ENCODE measurements at places on chromosomes 11 and 22.

GRCh38 chr22:30932661-30933060, 35.9 kb downstream of the MORC2 start:
- no peak for DNase-seq

DNA sequence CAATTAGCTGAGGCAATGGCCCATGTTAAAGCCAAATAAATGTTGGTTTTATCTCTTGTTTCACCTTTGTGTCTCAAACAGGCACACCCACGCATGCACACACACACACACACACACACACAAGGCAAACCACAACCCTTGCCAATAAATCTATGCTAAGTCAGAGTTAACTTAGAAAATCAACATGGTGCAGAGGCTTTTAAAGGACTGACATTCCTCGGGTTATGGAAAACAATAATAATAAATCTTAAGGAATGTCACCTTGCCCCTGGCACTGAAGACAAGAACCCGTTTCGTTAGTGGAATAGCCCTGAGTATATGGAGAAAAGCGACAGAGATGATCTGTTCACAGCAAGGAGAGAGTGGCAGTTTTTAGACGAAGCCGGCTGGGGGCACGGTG, 326.3 kb downstream of the NTM start:
- DNase-seq: no peak

DNA sequence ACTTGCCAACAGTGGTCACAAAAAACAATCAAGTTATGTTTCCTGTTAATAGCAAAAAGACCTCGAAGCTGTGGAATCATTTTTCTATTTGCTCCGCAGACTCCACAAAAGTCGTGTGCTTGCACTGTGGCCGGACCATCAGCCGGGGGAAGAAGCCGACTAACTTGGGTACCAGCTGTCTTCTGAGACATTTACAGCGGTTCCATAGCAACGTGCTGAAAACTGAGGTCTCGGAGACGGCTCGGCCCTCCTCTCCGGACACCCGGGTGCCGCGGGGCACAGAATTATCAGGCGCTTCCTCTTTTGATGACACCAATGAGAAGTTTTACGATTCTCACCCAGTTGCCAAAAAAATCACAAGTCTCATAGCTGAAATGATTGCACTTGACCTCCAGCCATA, 31.6 kb downstream of the ZBED4 start:
- no peak for DNase-seq

DNA sequence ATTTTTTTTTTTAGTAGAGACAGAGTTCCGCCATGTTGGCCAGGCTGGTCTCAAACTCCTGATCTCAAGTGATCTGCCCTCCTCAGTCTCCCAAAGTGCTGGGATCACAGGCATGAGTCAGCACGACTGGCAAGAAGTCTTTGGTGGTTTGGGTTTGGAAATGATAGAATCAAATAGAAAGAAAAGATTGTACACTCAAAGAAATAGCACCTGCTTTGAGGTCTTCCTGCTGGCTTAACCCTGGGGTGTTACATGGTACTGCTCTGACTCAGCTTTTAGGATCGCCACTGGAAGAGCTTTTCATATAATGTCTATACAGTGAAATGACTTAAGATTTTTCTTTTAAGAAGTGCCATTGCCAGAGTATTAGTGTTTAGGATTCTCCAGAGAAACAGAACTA, 50.2 kb downstream of the JAM3 start:
- no peak for DNase-seq

GRCh38 chr11:40140560-40140959, 1318.9 kb downstream of the LRRC4C start:
- DNase-seq: no peak

- no peak for DNase-seq
Observed at GRCh38 chr11:92960886-92961285, 8.6 kb upstream of the MTNR1B start.

DNA sequence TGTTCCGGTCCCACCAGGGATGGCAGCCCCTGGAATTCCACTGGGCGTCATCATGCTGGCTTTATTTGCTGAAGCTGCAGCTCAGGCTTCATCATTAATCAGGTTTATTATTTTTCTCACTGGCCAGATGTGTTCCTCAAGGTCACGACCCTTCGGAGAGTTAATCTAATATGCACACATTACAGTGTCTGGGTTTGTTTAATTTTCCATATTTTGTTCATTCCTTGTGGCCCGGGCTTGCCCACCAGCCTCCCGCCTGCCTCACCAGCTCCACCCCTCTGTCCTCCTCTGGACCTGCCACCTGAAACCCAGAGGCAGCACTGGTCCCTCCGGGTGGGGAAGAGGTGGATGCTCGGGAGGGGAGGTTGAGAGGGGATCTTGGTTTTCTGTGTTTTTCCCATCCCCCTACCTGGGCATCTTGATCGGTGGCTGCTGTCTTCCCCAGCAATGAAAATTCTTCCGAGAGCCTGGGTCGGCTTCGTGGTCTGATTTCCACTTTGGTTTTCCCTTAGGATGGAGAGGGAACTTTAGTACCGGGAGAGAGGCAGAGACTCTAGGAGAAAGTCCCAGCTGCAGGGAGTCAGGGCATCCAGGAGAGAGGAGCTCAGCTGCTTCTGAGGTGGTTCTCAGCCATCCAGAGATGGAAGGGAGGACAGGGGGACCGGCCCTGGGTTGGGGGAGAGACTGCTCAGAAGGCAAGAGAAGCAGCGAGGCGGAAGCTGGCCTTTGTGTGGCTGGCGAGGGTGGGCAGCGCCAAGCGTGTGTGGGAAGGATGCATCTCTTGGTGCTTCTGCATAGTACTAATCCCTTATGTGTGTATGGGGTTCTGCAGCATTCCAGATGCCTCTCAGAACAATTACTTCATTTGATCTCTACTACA, 2.1 kb downstream of the GRIK4 start:
- DNase-seq: no peak

- DNase-seq: no peak
Observed at GRCh38 chr22:49968313-49968830, 7.8 kb downstream of the PIM3 start.

DNA sequence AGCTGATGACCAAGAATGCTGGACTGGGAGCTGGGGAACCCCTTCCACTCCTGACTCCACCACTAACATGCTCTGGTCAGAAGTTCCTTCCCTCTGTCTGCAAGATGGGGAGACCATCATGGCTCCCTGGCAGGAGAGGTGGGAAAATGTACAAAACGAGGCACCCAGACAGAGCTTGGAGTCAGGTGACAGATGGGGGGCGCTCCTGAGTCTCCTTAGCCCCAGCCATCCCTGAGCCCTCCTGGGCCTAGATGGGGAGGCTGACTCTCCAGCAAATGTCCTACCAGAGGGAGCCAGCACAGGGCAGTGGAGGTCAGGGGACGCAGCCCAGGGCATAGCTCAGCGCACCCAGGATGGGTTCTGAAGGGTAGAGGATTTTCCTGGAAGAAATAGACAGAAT, 20.0 kb downstream of the KCNJ4 start:
- DNase-seq: no peak

GRCh38 chr11:57513911-57514537, 1.5 kb downstream of the SLC43A1 start:
- DNase-seq: peak; percentile 56

- no peak for DNase-seq
Observed at GRCh38 chr22:20272174-20272573, 4.1 kb upstream of the RTN4R start.

GRCh38 chr11:65851083-65851579, 6.8 kb downstream of the CFL1 start:
- DNase-seq: no peak

DNA sequence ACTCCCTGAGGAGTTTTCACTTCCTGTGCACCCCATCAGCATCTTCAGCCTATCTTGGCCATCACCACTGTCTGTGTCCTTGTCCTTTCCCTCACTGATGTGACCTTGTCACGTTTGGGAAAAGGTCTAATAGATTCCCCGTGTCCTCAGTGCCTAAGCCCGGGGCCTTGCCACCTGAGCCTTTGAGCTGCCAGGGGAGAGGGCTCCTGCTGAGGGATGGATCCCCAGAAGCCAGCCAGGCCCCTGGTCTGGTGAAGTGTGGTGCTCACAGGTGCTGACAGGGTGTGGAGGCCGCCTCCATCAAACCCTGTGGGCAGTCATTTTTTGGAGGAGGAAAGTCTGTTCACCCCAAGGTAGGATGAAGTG, 47.2 kb downstream of the GAB4 start:
- DNase-seq: no peak

- DNase-seq: no peak
Observed at GRCh38 chr11:82195283-82195682, 538.4 kb downstream of the FAM181B start.

DNA sequence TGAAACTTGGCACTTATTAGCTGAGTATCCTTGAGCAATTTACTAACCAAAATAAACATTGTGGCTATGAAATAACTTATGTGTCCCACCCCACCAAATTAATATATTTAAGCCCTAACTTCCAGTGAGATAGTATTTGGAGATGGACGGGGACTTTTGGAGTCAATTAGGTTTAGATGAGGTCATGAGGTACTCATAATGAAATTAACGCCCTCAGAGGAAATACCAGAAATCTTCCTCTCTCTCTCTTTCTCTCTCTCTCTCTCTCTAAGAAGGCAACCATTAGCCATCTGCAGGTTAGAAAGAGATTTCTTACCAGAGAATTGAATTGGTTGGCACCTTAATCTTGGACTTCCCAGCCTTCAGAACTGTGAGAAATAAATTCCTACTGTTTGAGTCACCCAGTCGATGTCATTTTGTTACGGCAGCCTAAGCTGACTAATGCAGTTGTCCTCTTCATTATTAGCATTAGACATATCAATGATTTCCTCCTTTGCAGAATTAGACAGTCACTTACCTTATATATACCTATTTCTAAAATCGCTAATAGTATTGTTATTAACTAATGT, 1284.0 kb downstream of the FAM181B start:
- no peak for DNase-seq

- DNase-seq: no peak
Observed at GRCh38 chr11:131977854-131978253, 607.4 kb downstream of the NTM start.

DNA sequence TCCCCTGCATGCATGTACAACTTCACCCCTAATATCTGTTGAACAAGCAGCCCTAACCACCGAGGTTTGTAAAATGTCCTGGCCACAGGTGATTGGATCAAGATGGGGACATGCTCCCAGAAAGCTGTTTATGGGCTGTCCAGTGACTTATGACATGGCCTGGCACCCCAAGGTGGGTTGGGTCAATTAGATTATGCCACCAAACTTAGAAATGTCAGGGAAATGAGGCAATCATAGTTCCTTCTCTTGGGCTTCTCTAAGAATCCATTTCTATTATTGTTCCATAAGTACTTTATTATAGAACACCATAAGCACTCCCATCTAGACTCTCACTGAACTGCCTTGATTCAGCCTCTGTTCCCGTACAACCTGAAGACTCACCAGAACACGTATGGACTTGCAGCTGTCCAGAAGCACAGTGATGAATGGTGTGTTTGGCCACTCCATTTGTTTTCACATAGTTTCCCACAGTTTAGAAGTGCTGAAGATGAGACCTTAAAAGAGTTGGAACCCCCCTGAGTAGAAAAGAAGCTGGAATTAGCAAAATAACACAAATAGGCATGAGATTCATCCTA, 45.5 kb upstream of the OLFML1 start:
- DNase-seq: no peak

- DNase-seq: no peak
Observed at GRCh38 chr22:37174964-37175363, 13.1 kb downstream of the C1QTNF6 start.

DNA sequence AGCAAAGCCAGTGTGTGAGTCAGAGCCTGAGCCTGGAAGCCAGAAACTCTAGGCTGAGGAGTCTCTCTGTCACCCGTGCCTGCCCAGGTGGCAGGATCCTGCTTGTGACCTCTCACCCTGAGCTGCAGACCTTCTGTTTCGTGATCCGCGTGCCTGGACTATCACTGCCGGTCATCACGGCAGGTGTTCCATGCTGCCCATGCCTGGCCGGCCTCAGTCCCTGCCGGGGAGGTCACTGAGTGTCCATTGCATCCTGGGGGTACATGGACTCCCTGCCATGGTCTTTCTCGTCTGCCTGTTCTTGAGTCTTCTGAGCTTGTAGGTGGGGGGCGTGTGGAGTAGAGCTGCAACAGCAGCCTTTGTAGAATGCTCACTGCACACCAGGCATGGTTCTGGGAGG, 1032.4 kb downstream of the TBC1D22A start:
- no peak for DNase-seq

- DNase-seq: no peak
Observed at GRCh38 chr22:35576671-35577070, 36.0 kb downstream of the RASD2 start.

- DNase-seq: peak; percentile 18
Observed at GRCh38 chr22:27937453-27937852, 18.4 kb upstream of the PITPNB start.

DNA sequence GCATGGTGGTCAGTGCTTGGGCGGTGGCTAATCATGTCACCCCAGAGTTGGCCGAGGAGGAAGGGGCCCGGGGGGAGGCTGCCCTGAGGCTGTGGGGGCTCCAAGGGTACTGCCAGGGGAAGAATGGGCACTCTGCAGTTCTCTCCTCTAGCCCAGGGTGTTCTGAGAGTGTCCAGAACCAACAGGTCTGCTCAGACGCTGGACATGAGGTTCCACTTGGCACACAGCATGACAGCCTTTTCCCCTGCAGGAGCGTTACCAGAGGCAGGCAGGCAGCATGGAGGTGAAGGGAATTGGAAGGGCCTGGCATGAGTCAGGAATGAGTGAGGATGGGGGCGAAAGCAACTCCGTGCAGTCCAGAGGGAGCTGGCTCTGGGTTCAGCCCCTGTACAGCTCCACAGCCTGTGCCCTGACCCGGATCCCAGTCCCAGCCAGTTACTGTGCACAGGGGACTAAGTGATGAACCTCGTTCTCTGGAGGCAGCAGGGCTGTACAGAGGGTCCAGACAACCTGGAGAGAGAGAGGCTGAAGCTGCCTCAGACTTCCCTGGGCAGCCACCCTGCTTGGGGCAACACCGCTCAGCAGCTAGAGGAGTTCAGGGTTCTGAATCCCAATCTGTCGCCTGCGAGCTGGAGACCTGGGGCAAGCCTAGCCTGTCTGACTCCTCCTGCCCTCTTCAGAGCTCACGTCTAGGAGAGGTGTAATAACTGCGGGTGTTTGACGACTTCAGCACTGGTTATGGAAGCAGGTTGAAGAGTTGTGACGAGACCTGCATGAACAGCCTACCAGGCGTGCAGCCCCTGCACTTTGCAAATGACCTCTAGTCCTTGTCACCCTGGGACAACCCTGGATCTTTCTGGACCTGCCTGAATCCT, 14.7 kb upstream of the TUB start:
- no peak for DNase-seq

GRCh38 chr22:26416670-26417276, 12.3 kb upstream of the ASPHD2 start:
- peak; percentile 75 for DNase-seq

DNA sequence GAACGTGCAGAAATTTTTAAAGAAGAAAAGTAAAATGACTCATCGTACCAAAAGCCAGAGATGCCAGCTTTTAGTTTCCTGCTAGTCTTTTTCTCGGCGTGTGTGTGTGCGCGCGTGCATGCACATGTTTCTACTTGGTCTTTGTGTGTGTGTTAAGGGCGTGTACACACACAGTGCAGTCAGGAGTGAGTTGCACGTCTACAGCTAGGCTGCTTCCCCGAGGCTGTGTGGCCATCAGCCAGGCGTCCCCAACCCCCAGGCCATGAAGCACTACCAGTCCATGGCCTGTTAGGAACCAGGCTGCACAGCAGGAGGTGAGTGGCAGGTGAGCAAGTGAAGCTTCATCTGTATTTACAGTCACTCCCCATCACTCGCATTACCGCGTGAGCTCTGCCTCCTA, 36.4 kb downstream of the KCNQ1 start:
- DNase-seq: no peak

Data from cardiac muscle cell (in vitro differentiated cells and primary cell).